Ovary (tissue), 10 donors: ENCODE measurements at places on chromosomes 4 and X. TPM values are rescaled to one million over a fixed set of nuclear protein-coding genes. Genes with fewer than 3 reads are reported as not detected.

Gene MAGED4
- 23.4 TPM for total RNA-seq

- no peaks in the 10 kb centered on the region for H3K4me1 ChIP-seq
- no peak overlapping the region for H3K27ac ChIP-seq
- H3K4me3 ChIP-seq = no peak overlapping the region
- no peaks in the 10 kb centered on the region for H3K36me3 ChIP-seq
Measured at GRCh38 chr4:26067035-26067434, 153.0 kb downstream of the SMIM20 start.

- no peak for DNase-seq
- H3K4me3 ChIP-seq = no peak overlapping the region
- H3K36me3 ChIP-seq = no peaks in the 10 kb centered on the region
- H3K27me3 ChIP-seq = no peaks in the 10 kb centered on the region
Measured at GRCh38 chr4:2698951-2699505, 57.1 kb downstream of the TNIP2 start.

Gene RASSF6
- total RNA-seq = 0.97 TPM

DNA sequence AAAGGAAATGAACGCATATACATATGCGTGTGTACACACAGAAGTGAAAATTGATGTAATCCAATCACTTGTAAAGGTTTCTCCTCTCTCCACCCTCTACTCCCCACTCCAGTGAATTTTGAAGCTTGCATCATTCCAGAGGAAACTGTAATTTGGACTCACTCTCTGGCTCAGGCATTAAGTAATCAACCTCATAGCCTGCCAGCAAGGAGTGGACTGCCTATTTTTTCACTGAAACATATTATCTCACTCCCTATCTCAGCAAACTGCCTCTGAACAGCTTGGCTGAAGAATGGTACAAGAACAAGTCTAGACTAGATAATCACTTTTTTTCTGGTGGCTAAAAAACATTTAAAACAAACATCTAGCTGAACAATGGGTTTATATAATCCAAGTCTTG is 124.2 kb downstream of the C4orf51 start:
- H3K27me3 ChIP-seq = no peaks in the 10 kb centered on the region
- H3K4me1 ChIP-seq = no peaks in the 10 kb centered on the region
- H3K4me3 ChIP-seq = no peak overlapping the region
- no peak for DNase-seq
- H3K36me3 ChIP-seq = no peaks in the 10 kb centered on the region
- H3K27ac ChIP-seq = no peak overlapping the region

- no peaks in the 10 kb centered on the region for H3K4me1 ChIP-seq
- no peaks in the 10 kb centered on the region for H3K27me3 ChIP-seq
- H3K36me3 ChIP-seq = no peaks in the 10 kb centered on the region
- no peak overlapping the region for H3K4me3 ChIP-seq
Measured at GRCh38 chr4:3820806-3821579, 54.8 kb downstream of the ADRA2C start.

GRCh38 chrX:110454336-110454735 is 95.7 kb downstream of the RTL9 start:
- H3K36me3 ChIP-seq = no peaks in the 10 kb centered on the region
- H3K27ac ChIP-seq = no peak overlapping the region
- no peak for DNase-seq
- no peaks in the 10 kb centered on the region for H3K4me1 ChIP-seq

Gene TMEM185A
- 42.2 TPM for total RNA-seq

- no peaks in the 10 kb centered on the region for H3K36me3 ChIP-seq
- no peak for DNase-seq
- H3K27me3 ChIP-seq = no peaks in the 10 kb centered on the region
Measured at GRCh38 chr4:112753333-112753732, 116.4 kb downstream of the LARP7 start.

DNA sequence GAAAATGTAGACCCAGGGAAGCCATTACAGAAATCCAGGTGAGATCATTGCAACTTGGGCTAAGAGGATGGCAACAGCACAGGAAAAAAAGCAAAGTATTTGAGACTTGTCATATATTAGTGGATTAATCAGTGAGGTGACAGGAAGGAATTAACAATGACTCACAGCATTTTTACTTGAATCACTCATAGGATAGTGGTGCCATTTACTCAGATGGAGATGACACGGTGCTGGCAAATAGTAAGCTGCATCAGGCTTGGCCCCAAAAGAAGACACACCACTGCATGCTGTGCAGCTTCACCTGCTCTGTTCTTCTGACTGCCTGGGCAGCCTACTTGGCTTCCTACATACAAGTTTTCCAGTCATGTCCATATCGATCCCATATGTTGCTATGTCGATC is 144.8 kb downstream of the FRYL start:
- peaks cover 3% of the 10 kb centered on the region for H3K4me1 ChIP-seq
- no peak overlapping the region for H3K27ac ChIP-seq
- no peak overlapping the region for H3K4me3 ChIP-seq
- DNase-seq = no peak

Gene RHOH
- 1.6 TPM for total RNA-seq

DNA sequence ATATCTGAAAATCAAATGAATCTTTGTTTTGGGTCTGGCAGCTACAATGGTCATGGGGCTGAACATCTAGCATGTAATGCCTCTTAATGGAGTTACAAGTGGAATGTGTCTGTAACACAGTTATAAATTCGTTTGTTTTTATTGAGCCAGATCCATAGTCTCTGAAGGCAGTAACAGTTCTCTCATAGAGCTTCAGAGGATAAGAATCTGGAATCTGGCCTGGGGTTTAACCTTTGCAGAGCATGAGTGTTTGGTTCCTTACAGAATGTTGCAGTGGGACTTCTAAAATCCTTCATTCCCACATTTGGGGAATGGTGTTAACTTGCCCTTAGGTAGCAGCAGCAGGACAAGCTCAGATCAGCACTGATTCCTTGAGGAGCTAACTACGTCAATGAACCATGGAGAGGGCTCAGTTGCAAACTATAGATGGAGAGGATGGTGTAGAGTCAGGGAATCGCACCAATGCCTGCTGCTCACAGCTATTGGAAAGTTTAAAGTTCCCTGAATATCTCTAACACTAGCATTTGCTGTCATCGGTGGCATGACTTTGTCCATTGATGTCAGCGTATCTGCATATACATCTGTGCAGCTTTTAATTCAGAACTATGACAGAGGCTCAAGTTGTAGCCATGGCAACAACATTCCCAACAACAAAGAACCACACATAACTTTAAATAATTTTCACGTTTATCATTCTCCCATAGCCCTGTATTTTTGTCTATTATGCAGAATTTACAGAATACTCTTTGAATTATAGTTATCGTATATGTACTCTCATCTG is 72.2 kb downstream of the RASGEF1B start:
- H3K27ac ChIP-seq = no peak overlapping the region
- no peaks in the 10 kb centered on the region for H3K27me3 ChIP-seq
- H3K4me3 ChIP-seq = no peak overlapping the region
- no peak for DNase-seq
- no peaks in the 10 kb centered on the region for H3K36me3 ChIP-seq
- no peaks in the 10 kb centered on the region for H3K4me1 ChIP-seq

Gene CD38
- 1.1 TPM for total RNA-seq

- no peak for DNase-seq
- H3K4me1 ChIP-seq = no peaks in the 10 kb centered on the region
- H3K36me3 ChIP-seq = no peaks in the 10 kb centered on the region
Measured at GRCh38 chr4:153832720-153833287, 43.9 kb upstream of the SFRP2 start.

DNA sequence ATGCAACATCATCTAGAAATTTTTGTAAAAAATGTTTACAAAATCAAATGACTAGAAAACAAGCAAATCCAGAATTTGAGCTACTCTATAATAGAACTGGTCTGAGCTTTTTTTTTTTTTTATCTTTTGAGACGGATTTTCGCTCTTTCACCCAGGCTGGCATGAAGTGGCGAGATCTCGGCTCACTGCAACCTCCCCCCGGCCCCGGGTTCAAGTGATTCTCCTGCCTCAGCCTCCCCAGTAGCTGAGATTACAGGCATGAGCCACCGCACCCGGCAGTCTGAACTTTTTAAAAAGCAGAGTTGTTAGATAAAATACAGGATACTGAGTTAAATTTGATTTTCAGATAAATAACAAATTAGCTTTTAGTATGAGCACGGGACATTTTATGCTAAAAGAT is 11.0 kb downstream of the SPP1 start:
- no peak overlapping the region for H3K4me3 ChIP-seq
- no peak overlapping the region for H3K27ac ChIP-seq
- H3K4me1 ChIP-seq = no peaks in the 10 kb centered on the region
- H3K27me3 ChIP-seq = no peaks in the 10 kb centered on the region

Gene CT55
- total RNA-seq = not detected

Gene EVC
- 48.9 TPM for total RNA-seq

GRCh38 chrX:122517786-122518185 is 666.3 kb upstream of the GRIA3 start:
- H3K27me3 ChIP-seq = no peaks in the 10 kb centered on the region
- H3K4me1 ChIP-seq = no peaks in the 10 kb centered on the region
- DNase-seq = no peak
- H3K4me3 ChIP-seq = no peak overlapping the region

DNA sequence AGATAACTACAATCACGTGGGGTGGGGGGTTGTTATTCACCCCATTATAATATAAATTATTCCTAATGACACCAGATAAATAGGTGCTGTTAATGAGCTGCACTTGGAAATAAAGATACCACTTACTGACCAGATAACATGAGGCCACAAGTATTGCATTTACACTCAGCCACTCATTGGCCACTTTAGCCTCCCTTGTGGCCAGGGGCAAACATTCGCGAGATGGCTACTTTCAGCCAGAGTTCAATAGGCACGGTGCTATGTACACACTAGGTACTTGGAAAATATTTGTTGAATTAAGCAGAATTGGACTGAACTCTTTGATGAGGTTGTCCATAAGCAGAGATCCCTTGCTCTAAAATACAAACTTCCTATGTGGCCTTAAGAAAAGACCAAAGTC is 713.7 kb upstream of the TENM3 start:
- H3K4me1 ChIP-seq = no peaks in the 10 kb centered on the region
- no peaks in the 10 kb centered on the region for H3K36me3 ChIP-seq
- no peak overlapping the region for H3K27ac ChIP-seq
- no peak overlapping the region for H3K4me3 ChIP-seq
- DNase-seq = no peak

GRCh38 chr4:10302096-10302495 is 155.1 kb downstream of the ZNF518B start:
- no peak overlapping the region for H3K27ac ChIP-seq
- no peaks in the 10 kb centered on the region for H3K4me1 ChIP-seq
- H3K36me3 ChIP-seq = no peaks in the 10 kb centered on the region

DNA sequence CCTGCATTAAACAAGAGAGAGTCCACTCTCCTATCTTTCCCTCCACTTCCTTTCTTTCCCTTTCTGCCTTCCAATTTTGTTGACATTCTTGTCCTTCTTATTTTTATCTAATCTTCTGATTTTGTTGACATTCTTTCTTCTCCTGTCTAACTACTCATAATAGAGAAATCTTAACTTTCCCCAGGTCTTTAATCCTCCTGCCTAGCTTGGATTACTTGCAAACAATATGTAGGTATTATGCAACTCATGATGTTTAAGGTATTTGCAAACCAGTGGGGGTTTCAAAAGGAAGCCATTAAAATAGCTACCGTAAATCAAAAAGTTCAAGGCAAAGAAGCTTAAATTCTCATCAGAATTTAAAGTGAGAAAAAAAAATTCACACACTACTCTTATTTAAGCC is 53.9 kb downstream of the PROM1 start:
- H3K4me1 ChIP-seq = no peaks in the 10 kb centered on the region
- H3K27ac ChIP-seq = no peak overlapping the region
- no peak overlapping the region for H3K4me3 ChIP-seq
- no peak for DNase-seq
- no peaks in the 10 kb centered on the region for H3K36me3 ChIP-seq
- H3K27me3 ChIP-seq = no peaks in the 10 kb centered on the region

DNA sequence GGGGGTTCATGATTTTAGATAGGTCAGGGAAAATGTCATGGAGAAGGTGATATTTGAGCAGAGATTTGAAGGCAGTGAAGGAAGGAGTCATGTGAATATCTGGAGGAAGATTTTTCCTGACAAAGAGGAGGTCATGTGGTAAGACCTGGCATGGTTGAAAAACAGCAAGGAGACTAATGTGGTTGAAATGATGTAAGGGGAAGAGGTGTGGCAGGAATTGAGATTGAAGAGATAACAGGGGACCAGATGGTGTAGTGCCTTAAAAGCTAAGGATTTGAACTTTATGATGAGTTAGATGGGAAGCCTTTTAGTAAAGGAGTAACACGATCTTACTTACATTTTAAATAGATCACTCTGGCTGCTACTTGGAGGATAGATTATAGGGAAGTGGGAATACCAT is 210.9 kb downstream of the RTL9 start:
- DNase-seq = no peak
- H3K4me1 ChIP-seq = no peaks in the 10 kb centered on the region
- no peak overlapping the region for H3K27ac ChIP-seq
- H3K4me3 ChIP-seq = no peak overlapping the region
- H3K27me3 ChIP-seq = no peaks in the 10 kb centered on the region

- DNase-seq = no peak
- no peaks in the 10 kb centered on the region for H3K36me3 ChIP-seq
- no peak overlapping the region for H3K4me3 ChIP-seq
- no peaks in the 10 kb centered on the region for H3K27me3 ChIP-seq
- H3K27ac ChIP-seq = no peak overlapping the region
- no peaks in the 10 kb centered on the region for H3K4me1 ChIP-seq
Measured at GRCh38 chrX:110853610-110854009, 58.0 kb upstream of the CHRDL1 start.

Gene FRMPD3
- total RNA-seq = 8.2 TPM

DNA sequence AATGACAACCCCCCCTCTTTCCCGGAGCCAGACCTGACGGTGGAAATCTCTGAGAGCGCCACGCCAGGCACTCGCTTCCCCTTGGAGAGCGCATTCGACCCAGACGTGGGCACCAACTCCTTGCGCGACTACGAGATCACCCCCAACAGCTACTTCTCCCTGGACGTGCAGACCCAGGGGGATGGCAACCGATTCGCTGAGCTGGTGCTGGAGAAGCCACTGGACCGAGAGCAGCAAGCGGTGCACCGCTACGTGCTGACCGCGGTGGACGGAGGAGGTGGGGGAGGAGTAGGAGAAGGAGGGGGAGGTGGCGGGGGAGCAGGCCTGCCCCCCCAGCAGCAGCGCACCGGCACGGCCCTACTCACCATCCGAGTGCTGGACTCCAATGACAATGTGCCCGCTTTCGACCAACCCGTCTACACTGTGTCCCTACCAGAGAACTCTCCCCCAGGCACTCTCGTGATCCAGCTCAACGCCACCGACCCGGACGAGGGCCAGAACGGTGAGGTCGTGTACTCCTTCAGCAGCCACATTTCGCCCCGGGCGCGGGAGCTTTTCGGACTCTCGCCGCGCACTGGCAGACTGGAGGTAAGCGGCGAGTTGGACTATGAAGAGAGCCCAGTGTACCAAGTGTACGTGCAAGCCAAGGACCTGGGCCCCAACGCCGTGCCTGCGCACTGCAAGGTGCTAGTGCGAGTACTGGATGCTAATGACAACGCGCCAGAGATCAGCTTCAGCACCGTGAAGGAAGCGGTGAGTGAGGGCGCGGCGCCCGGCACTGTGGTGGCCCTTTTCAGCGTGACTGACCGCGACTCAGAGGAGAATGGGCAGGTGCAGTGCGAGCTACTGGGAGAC is 1.6 kb downstream of the PCDH10 start:
- no peaks in the 10 kb centered on the region for H3K4me1 ChIP-seq
- peak overlapping the region; percentile 40 for H3K4me3 ChIP-seq
- H3K27ac ChIP-seq = no peak overlapping the region
- H3K36me3 ChIP-seq = no peaks in the 10 kb centered on the region
